ENCODE measurements at places on chromosomes 12 and 14.

- no peak for DNase-seq
Measured at GRCh38 chr14:103563844-103564505, 1.2 kb downstream of the COA8 start.

DNA sequence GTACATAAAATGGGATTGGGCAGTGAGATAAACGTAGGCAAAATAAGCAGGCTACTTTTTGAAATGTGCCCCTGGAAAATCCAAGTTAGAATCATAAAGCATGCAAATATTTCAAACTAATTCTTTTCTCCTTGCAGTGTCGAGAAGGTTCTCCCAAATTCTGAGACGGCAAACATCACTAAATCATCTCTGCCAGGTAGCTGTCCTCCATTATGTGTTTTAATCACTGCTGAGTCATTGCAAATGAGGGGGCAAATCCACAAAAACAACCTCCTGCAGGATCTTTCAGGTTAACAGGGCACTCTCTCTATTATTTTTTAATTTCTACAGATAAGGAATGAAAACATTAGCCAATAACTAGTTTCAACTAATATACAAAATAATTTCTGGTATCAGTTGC lies 63.2 kb upstream of the RIC8B start:
- no peak for DNase-seq

- no peak for DNase-seq
Measured at GRCh38 chr14:45083617-45083975, 320 bp upstream of the PRPF39 start.

DNA sequence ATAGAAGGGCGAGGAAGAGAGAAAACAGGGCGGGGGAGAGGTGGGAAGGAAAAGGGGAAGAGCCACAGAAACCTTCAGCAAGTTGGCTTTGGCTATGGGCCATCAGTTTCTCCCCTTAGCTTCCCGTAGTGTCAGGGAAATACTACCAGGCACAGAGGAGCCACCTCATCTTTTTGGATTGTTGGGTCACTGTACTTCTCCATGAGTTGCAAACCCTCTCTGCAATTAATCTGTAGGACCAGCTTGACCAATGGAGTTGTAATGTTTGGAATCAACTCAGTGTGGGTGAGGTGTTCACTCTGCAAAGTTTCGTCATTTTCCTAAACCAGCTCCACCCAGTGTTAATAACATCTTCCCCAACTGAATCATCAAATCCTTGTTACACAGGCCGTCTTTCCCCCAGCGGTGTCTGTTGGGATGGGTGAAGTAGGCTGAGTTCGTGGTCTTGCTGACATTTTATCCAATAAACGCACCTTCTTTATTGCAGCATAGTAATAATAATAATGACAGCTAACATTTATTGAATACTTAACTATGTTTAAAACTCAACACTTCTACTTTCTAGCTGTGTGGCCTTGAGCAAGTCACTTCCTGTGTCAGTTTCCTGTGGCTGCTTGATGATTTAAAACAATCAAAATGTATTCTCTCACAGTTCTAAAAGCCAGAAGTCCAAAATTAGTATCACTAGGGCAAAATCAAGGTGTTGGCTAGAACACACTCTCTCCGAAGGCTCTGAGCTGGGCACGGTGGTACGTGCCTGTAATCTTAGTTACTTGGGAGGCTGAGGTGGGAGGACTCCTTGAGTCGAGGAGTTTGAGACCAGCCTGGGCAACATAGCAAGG lies 8.1 kb upstream of the GLTP start:
- no peak for DNase-seq

GRCh38 chr12:52181746-52182145 lies 10.1 kb downstream of the KRT80 start:
- DNase-seq: no peak

GRCh38 chr12:953776-954175 lies 4.3 kb upstream of the RAD52 start:
- DNase-seq: no peak

DNA sequence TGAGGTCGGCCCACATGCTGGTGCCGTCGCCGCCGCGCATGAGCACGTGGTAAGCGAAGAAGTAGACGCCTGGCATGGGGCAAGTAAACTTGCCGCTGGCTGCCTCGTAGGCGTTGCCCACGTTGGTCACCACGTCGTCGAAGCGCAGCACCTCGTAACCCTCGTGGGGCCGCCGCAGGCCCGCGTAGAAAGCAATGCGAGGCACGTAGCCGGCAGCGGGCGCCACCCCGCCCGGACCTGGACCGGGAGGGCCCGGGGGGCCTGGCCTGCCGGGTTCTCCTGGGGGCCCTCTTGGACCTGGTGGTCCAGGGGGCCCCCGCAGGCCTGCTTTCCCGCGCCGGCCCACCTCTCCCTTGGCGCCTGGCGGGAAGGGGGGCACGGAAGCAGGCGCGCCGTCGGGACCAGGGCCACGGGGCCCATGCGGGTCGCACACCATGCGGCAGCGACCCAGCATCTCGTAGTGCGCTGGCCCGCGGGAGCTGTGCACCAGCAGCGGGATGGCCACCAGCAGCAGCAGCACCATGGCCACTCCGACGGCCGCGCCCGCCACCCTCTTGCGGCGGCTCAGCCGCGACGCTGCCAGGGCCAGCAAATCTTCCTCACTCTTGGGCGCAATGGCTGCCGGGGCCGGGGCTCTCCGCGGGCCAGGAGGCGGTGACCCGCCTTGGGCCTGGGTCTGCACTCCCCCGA lies 888 bp downstream of the C1QL4 start:
- DNase-seq: no peak

DNA sequence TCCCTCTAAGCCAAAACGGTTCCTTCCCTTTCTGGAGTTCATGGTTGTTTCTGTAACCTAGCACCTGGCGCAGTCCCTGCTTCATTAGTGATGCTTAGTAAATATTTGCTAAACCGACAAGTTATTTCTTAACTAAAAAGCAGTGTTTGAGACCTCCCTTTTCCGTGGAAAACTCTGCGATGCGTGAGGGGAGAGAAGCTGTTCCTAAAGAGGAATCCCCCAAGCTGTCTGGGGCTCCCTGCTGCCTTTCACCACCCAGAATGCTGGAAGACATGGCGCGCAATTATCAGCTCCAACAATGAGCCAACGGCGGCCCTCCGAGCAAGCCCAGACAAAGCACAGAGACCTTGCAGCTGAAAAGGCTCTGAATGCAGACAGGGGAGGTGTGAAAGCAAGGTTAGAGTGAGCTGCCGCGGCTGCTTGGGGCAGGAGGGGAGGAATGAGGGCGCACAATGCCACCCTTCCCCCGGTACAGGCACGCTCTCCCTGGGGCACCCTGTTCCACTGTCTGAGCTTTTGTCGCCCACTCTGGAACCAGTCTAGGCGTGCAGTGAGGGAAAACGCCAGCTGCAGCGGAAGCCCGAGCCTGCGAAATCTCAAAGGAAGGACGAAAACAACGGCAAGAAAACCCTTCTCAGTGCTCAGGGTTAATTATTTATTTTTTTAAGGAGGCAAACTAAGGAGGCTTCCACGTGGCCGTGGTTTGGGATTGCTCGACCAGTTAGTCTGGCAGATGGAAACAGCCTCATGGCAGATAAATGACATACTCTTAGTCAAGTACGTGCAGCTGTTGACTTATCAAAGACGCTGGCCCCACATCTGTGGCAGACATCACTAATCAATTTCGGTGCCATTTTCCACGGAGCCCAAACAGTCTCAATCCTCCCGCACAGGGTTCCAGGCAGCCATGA lies 66.3 kb downstream of the RBM19 start:
- DNase-seq: no peak

GRCh38 chr12:91355150-91356006 lies 172.8 kb upstream of the DCN start:
- DNase-seq: peak; percentile 3

GRCh38 chr14:51593397-51593796 lies 58.3 kb upstream of the FRMD6 start:
- no peak for DNase-seq

- DNase-seq: no peak
Measured at GRCh38 chr12:99695050-99695449, 47.5 kb downstream of the GARIN6 start.

GRCh38 chr12:84497819-84498218 lies 414.8 kb downstream of the SLC6A15 start:
- no peak for DNase-seq

DNA sequence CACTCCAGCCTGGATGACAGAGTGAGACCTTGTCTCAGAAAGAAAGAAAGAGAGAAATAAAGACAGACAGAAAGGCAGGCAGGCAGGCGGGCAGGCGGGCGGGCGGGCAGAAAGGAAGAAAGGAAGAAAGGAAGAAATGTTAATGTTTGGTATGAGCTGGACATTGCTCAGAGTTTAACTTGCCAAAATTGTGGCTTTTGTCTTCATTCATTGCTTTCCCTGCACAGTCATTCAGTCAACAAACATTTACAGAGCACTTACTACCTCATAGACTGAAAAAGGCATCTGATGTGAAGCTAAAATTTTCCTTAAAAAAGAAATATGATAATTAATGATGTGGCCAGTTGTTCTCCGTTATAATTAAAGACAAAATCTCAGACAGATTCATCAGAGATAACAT lies 247.1 kb downstream of the SPTSSA start:
- DNase-seq: no peak

- no peak for DNase-seq
Measured at GRCh38 chr14:77682158-77682553, 25.7 kb downstream of the ALKBH1 start.

DNA sequence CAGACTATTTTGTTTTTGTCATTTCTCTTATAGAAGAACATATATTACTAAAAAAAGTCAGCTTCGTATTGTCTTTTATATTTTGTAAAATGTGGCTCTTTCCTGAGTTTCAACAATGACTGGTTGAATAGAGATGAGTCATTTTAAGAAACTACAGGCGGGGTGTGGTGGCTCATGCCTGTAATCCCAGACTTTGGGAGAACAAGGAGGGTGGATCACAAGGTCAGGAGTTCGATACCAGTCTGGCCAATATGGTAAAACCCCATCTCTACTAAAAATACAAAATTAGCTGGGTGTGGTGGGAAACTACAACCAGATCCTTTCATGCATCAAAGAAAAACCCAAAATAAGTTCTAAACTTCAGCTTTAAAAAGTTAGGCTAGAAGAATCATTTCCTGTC lies 28.8 kb downstream of the HECTD4 start:
- DNase-seq: no peak

- DNase-seq: peak; percentile 32
Measured at GRCh38 chr12:46516933-46517578, 144.5 kb upstream of the SLC38A2 start.

GRCh38 chr14:90490720-90491050 lies 93.9 kb downstream of the CALM1 start:
- DNase-seq: no peak

GRCh38 chr12:8841778-8842177 lies 19.4 kb downstream of the A2ML1 start:
- no peak for DNase-seq

DNA sequence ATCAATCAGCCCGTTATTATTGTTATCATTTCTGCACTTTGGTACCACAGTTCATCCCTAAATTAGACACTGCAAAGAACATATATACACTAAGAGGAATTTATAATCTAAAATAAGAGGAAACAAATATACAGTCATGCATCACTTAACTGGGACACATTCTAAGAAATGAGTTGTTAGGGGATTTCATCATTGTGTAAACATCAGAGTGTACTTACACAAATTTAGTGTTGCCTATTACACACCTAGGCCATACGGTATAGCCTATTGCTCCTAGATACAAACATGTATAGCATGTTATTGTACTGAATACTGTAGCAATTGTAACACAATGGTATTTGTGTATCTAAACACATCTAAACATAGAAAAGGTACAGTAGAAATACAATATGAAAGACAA lies 190.5 kb downstream of the BMP4 start:
- DNase-seq: no peak

DNA sequence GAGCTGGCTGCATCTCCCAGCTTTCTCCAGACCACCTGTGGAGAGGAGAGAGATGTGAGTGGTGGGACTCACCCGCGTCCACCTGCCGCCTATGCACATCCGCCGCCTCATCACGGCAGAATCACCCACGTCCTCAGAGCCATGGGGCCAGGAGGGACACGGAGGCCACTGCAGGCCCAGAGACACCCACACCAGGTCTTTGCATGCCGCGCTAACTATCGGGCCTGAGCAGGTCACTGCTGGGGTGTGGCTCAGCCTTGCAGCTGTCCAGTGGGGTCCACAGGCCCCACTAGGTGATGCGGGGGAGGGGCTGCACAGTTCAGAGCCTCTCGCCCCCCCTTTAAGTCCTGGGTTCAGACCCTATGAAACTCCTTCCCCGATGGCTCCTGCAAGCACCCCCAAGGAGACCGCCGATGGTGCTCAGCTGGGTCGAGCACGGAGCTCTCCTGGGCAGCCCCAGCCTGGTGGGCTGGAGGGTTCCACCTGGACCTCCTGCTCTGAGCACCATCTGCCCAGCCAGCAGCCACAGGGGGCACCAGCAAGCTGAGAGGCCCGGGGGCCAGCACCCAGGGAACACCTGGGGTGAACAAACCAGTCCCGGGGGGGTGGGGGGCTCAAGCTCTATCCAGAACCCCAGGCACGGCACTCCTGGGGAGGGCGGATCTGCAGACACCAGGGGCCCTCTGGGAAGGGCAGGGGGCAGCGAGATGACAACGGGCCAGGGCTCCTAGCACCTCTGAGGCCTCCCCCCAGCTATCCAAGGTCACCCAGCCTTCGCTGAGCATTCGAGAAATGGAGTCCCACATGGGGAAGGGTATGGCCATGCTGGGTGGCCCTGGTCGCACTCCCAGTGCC lies 34.3 kb downstream of the CCNK start:
- DNase-seq: no peak

GRCh38 chr12:42291680-42292079 lies 34.2 kb downstream of the ZCRB1 start:
- DNase-seq: no peak

DNA sequence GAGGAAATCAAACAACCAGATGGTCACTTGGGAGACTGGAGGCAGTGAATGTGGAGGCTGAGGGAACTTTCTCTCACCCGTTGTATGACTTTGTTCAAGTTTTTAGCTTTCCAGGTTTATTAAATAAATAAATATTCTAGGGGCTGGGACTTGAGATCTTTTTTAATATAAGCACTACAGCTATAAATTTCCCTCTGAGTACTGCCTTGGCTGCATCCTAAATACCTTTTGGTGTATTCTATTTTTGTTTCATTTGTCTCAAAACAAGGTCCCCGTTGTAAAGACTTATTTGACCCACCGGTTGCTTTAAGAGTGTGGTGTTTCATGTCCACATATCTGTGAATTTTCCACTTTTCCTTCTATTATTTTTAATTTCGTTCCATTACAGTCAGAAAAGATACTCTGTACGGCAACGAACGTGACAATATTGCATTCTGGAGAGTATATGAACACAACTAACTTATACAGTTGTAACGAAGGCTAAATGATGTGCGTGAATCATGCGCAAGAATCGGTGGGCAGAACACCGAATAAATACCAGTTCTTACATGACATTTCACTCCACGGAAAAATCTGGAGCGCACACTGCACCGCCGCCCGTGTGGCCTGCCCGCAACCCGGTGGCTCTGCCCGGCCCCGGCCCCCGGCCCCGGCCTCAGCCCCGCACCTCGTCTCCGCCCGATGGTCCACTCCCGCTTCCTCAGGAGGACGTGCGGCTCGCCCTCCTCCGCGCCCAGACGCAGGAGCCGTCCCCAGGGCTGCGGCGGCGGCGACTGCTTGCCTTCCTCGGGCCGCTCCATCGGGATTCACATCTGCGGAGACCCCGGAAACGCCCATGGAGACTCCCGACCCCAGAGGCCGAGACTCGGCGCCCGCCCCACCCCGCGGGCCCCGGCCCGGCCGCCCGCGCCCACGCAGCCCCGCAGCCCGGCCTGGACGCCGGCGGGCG lies 602 bp downstream of the CHFR start:
- DNase-seq: no peak

- DNase-seq: no peak
Measured at GRCh38 chr14:102798926-102799325, 21.7 kb downstream of the TRAF3 start.

- DNase-seq: no peak
Measured at GRCh38 chr12:121423253-121423652, 23.3 kb downstream of the RNF34 start.

GRCh38 chr14:62497708-62498107 lies 547.5 kb downstream of the KCNH5 start:
- no peak for DNase-seq

Data from GM18507 (cell line).